CD4-positive, alpha-beta T cell treated with Interleukin-4 for 4 hours (primary cell): ENCODE measurements at places on chromosomes 2 and 18.

GRCh38 chr2:123061534-123061933 lies 963.6 kb upstream of the CNTNAP5 start:
- DNase-seq, result no peak

DNA sequence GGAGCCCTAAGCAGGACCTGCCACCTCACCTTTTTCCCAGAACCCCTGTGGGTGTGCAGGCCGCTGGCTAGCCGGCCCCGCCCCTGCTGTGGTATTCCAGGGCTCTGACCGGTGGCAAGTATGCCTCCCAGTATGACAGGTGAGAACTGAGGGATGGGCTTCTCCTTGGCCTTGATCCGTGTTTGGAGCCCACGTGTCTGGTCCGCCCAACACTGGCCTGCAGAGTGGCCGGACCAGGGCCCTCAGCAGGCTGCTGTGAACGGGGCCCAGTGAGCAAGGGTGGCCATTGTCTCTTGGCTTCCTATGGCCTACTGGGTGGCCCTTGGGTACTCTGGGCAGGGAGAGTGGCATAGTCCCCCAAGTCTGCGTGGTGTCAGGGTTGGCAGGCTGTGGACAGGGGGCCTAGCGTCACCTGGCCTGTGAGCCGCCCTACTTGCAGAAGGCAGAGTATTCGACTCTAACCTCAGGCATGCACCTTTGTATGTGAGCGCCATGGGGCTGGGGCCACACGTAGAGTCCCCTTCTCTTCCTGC lies 1.8 kb downstream of the RNPEPL1 start:
- no peak for DNase-seq

DNA sequence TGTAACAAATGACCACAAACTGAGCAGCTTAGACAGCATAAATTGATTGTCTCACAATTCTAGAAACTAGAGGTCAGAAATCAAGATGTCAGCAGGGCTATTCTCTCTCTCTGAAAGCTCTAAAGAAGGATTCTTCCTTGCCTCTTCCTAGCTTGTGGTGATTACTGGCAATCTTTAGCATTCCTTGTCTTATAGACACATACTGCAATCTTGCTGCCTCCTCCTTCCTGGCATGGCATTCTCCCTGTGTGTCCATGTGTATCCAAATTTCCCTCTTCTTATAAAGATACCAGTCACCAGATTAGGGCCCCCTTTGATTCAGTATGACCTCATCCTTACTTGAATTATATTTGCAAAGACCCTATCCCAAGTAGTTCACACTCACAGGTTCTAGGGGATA lies 2.3 kb downstream of the ASB3 start:
- no peak for DNase-seq

GRCh38 chr2:175170659-175171304 lies 2.8 kb upstream of the ATF2 start:
- DNase-seq, result no peak

DNA sequence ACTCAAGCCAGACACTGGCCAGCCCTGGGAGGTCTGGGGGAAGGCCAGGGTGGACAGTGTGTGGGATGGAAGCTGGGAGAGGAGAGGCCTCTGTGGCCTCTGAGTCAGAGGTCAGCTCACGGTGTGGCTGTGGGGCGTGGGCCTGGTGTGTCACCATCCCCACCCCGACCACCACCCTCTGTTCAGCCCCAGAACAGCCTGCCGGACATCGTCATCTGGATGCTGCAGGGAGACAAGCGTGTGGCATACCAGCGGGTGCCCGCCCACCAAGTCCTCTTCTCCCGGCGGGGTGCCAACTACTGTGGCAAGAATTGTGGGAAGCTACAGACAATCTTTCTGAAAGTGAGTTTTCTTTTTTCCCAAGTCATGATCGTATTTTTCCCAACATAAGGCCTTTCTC lies 110.5 kb downstream of the DYSF start:
- DNase-seq, result no peak

- DNase-seq, result no peak
Measured at GRCh38 chr18:13940326-13940725, 25.0 kb upstream of the MC2R start.

DNA sequence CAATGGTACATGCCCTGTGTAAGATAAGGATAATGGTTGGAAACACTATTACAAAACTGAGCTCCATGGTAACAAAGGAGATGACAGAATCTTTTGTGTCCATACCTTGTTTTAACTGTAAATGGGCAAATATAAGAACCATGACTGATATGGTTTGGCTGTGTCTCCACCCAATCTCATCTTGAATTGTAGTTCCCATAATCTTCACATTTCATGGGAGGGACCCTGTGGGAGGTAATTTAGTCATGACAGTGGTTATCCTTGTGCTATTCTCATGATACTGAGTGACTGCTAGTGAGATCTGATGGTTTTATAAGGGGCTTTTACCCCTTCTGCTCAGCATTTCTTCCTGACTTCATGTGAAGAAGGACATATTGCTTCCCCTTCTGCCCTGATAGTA lies 211.7 kb upstream of the RGPD4 start:
- DNase-seq, result no peak
